Heart left ventricle (tissue), 16 donors: ENCODE measurements at places on chromosomes 1 and 21. TPM values are rescaled to one million over a fixed set of nuclear protein-coding genes. Genes with fewer than 3 reads are reported as not detected.

The FAAH gene
- 2.8 TPM for total RNA-seq

The RNU1-2 gene
- total RNA-seq = not detected

The PLPP3 gene
- total RNA-seq = 221 TPM

DNA sequence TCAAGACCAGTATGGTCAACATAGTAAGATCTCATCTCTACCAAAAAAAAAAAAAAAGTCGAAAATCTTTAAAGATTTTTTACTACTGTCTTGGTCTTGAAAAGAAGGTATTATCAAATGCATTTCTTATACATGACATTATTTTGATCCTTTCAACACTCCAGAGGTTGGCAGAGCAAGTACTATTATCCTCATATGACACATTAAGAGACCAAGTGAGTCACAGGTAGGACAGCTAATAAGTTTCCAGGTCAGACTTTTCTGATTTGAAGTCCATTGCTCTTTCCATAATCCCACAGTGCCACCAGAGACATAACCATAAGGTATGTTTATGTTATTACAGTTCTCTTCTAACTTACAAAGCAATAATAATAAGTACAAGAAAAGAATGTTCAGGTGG lies 15.2 kb downstream of the DBT start:
- no peak for DNase-seq

- DNase-seq = no peak
Measured at GRCh38 chr1:203990118-203990517, 82.8 kb upstream of the SOX13 start.

DNA sequence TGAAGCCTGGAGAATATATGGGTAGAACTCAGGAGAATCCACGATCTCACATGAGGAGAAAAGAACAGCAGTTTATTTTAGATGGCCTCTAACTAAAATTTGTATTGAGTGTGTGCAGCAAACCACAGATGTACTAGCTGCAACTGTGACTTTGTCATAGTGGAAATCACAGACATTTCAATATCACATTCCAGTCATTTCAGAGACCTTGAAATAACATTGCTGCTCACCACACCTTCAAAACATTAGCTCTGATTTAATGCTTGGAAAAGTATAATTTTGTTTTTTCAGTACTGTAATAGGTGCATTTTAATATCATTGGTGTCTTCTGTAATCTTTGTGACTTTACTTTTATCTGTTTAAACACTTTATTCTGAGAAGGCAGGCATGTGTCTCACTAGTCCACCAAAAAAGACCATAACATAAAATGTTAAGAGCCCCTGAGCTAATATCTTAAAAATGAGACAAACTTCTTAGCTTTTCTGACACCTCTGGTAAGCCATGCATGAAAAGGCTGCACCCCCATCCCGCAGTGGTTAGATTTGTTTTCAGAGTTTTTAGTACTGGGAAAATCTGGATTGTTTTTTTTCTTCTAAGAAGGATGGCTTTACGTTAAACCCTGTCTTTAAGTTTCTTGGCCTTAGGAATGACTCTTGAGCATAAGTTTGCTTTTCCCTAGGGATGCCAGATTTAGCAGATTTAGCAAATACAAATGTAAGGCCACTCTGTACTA lies 30.1 kb downstream of the KCNJ15 start:
- no peak for DNase-seq

DNA sequence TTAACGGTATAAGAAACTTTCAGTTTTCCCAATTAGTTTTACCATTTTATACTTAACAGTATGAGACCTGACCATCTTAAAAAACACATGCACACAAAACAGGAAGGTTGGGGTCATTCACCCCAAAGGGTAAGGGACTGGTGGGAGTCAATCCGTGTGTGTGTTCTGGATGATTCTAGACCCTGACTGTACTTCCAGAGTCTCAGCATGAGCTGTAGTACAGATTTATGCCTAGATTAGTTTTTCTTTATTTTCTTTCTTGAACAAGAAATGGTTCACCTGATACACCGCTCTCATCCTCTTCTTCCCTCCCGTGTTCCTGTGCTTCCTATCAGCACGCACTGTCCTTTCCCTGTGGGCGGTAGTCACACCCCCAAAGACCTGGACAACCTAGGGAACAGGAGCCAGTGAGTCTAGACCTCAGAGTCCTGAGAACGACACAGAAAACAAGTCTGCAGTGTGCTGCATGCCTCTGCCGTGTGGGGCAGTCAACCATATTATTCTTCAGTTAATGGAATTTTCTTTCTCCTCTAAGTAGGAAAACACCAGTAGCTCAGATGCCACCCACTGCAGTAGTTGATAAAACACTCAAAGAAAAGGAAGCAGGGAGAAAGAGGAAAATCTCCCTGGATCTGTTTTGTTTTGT lies 38.9 kb upstream of the MRPS6 start:
- no peak for DNase-seq

DNA sequence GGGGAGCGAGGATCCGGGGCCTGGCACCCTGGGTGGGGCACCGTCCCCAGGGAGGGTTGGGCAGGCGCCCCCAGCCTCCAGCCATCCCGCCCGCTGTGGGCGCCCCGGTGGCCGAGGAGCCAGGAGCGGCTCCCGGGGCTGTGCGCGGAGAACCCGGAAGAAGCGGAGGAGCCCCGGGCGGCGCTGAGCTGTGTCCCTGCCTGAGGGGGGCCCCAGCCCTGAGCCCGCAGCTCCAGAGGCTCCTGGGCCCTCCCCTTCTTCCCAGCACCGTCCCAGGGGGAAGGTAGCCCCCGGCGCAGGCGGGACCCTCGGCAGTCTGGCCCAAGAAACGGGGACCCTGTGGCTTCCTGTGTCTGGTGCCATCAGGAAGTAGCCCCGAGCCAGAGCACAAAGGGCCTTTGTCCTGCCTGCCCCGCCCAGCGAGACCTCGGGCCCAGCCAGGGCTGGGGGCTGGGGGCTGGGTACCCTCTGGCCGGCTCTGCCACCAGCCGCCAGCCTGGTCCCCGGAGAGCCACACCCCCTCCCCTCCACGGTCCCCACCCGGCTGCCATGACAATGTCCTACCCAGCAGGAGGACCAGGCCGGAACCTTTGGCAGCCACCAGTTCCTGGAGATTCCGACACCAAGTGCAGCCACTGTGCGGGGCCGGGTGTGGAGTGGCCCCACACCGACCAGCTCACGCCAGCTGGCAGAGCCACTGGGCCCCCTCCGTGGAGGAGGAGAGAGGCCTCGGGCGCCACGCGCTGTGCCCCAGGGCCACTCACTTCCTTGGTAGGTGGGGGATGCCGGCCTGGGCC lies 15.6 kb upstream of the TTLL10 start:
- peak; percentile 65 for DNase-seq

DNA sequence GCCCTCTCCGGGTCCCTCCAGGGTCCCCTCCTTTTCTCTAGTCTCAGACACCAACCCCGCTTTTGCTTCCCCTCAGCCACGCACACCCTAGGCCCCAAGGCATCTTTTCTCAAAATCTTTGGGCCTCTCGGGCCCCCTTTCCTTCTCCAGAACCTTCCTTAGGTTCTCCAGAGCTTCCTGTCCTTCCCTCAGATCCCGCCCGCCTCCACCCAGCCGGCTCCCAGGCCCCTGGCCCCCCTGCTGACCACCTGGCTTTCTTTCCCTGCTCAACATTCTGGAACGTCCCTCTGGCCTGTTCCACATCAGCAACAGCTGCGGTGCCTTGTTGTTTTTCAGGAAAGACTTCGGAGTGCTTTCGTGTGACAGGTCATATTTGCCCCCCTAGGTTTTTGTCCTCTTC lies 1.2 kb downstream of the ZDHHC18 start:
- DNase-seq = no peak

DNA sequence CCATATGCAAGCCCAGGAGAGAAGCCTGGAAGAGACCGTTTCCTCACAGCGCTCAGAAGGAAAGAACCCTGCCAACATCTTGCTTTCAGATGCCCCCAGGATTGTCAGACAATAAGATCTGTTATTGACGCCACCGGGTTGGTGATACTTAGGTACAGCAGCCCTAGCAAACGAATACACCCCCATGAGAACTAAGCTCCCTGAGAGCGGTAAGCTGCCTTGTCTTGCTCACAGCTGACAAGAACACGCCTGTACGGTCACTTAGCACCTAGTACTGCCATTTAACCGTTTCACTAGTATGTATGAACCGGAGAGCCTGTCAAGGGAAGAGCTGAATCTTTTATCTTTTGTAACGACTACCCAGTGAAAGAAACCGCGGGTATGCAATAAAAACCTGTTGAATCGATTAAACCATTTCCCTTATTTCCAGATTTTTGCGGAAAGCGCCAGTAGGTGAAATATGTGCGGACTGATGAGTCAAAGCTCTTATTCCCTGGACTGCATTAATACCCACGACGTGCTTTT lies 619 bp upstream of the ZBTB8B start:
- no peak for DNase-seq

GRCh38 chr1:212355230-212355969 lies 59.3 kb downstream of the PACC1 start:
- no peak for DNase-seq

DNA sequence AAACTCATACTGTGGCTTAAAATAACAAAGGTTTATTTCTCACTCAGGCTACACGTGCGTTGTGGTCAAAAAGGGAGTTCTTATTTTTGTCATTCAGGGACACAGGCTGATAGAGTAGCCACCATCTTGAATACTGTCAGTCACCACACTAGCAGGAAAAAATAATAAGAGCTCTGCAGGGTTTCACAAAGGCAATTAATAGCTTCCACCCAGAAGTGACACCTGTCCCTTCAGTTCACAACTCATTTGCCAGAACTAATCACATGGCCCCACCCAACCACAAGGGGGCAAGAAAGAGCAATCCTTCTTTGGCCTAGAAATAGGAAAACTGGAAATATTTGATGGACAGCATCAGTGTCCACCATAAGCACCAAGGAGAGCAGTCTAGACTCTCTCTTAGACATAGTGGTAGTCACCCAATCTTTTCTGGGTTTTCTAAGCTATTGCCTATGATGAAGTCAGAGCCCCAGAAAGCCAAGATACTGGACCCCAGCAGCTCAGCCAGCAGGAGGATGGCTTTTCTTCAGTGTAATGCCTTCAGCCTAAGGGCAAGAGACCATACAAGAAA lies 8.2 kb downstream of the HAPLN2 start:
- no peak for DNase-seq

DNA sequence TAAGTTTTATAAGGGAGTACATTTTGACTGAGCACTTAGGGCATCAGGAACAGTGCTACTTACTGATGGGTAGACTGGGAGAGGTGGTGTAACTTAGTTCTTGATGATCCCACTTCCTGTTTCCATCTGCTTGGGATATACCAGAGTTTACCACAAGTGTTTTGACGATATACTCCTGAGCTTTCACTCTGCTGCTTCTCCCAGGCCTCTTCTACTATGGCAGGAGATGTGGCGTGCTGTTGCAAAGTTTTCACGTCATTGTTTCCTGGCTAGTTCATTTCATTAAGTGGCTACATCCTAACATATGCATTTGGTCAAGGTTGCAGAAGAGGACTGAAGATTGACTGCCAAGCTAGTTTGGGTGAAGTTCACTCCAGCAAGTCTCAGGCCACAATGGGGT lies 41.3 kb upstream of the LAMC2 start:
- DNase-seq = no peak

GRCh38 chr1:40394491-40395172 lies 21.1 kb downstream of the SMAP2 start:
- DNase-seq = no peak

- DNase-seq = no peak
Measured at GRCh38 chr1:154726896-154727753, 119.1 kb upstream of the ADAR start.

- DNase-seq = no peak
Measured at GRCh38 chr21:41966872-41967621, 13.2 kb upstream of the C2CD2 start.

- DNase-seq = no peak
Measured at GRCh38 chr1:151293093-151293492, 11.0 kb downstream of the ZNF687 start.

- DNase-seq = no peak
Measured at GRCh38 chr1:53130878-53131589, 11.4 kb downstream of the SLC1A7 start.

DNA sequence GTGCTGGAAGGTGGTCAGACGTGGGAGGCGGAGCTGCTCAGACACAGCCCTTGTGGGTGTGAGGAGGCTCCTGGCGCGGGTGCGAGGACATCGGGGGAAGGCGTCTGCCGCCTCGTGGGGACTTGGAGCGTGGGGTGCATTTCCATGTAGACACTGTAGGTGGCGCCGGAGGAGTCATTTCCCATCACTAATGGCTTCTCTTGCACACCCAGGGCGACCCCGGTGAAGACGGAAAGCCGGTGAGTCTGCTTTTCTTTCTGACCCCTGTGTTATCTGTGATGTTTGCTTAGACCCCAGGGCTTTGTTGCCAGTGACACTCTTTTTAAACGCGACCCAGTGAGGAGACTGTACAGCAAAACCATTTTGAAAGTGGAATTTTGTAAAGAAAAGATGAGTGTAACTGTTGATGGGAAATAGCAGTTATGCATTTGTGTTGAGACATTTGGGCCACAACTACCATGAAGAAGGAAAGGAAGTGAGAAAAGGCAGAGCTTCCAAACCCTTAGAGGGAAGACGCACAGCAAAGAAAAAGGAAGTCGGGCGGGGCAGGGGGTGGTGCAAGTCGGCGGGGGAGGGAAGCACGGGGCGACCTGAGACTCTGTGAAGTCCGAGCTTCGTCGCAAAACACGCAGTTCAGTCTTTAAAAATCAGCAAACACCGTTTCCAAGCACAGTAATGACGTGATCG lies 64.0 kb downstream of the SLC19A1 start:
- peak; percentile 50 for DNase-seq

GRCh38 chr1:186689907-186690306 lies 9.7 kb upstream of the PTGS2 start:
- no peak for DNase-seq

- DNase-seq = no peak
Measured at GRCh38 chr1:12097321-12097720, 34.2 kb downstream of the TNFRSF8 start.

DNA sequence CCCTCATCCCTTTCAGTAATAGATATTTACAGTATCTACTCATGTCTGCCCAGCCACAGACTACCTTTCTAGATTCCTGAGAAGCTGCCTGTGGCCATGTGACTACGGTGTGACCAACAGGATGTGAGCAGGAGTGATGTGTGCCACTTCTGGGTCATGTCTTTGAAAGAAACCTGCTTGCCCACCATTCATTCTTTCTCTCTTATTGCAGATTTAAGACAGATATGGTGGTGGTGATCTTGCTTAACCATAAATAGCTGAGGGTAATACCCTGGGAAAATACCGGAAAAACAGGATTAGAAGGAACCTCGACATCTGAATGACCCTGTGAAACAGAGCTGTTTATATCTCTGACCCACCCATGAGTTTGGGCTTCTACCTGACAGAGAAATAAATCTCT lies 41.6 kb upstream of the GUCA2A start:
- no peak for DNase-seq

GRCh38 chr21:41813226-41813625 lies 46.4 kb upstream of the RIPK4 start:
- DNase-seq = no peak
